Right lung (tissue), 10 donors: ENCODE measurements at places on chromosomes 13 and 19. TPM values are rescaled to one million over a fixed set of nuclear protein-coding genes. Genes with fewer than 3 reads are reported as not detected.

DNA sequence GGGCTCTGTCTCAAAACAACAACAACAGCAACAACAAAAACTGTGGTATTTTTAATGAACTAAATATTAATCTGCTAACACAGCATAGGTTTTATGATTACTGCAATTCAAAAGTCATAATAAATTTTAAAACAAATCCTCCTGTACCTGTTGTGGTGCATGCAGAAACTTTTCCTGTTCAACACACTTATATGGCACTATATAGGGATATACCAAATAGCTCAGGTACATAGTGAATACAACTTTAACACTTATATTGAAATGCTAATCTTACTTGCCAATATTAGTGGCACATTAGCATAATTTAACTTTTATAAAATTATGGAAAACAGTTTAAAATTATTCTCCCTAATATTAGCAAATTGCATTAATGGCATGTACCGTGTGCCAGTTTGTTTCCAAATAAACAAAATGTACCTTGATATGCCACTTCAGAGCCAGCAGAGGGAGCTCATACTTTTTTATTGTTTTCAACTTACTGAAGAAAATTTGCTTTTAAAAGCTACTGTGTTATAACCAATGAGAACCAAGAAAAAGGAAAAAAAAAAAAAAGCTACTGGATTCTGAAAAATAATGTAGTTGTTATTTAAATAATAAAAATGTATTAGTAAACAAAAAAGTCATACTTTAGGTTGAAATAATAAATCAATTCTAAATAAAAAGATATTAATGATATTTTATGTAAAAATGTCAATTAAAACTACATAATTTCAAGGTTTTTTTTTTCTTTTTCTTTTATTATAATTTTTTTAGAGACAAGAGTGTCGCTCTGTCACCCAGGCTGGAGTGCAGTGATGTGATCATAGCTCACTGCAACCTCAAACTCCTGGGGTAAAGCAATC is 18.0 kb upstream of the RBM26 start:
- no peak for DNase-seq

USHBP1 gene
- 9.2 TPM for polyA plus RNA-seq

- DNase-seq: no peak
These were observed 85.5 kb upstream of the FGF14 start for GRCh38 chr13:102487330-102487729.

- DNase-seq: no peak
These were observed 16.5 kb downstream of the LRCH1 start for GRCh38 chr13:46569456-46569855.

GRCh38 chr19:54888239-54888638 is 14.2 kb downstream of the FCAR start:
- no peak for DNase-seq

TTYH1 gene
- polyA plus RNA-seq: 2.9 TPM

- DNase-seq: no peak
These were observed 21.6 kb downstream of the MAST3 start for GRCh38 chr19:18119013-18119716.

DNA sequence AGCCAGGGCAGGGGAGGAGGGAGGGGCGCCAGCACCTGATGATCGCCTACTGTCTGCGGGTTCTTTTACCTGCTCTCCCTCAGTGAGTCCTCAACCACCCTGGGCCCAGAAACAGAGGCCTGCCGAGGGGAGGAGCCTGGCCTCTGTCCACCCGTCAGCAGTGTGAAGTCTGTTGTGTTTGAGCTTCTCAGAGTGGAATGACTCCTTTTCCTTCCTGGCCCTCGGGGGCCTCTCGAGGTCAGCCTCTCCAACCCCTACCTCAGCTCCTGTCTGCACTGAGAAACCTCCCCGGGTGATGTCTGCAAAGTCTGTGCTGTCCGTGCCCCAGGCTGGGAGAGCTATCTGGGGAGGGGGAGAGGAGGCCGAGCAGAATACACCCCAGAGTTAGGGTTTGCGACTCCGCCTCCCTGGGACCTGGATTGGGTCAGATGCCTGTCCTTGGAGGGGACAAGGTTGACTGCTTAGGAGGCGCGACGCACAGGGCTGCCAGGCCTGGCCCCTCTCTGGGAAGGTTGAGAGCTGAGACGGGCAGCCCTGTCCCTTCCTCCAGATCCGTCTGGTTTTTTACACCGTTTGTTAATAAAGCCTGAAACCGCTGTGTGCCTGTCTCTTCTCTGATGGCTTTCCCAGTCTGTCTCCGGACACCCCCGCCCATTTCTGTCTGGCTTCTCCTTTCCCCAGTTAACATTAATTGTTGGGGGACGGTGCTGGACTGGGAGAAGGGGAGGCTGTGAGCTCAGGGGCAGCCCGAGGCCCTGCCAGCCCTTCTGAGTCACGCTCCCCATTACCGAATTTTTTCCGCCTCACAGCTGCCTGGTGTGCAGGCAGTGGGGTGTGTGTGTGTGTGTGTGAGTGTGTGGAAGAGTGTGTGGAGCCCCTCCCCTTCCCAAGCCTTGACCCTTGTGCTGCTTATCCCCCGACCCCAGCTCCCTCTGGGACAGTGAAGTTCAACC is 989 bp upstream of the SSC5D start:
- DNase-seq: no peak
